Stimulated activated CD4-positive, alpha-beta T cell treated with anti-CD3 and anti-CD28 coated beads, Interleukin-2, amount 100 ng/mL, for 48 hours (primary cell): ENCODE measurements at places on chromosomes 12 and 14.
A peak's percentile ranks its signal among the peaks of the same experiment; 100 is the strongest.

GRCh38 chr12:97185567-97185966, 277.0 kb upstream of the RMST start:
- DNase-seq, result no peak

- DNase-seq, result no peak
These were observed 11.0 kb downstream of the SAMD4A start for GRCh38 chr14:54577977-54578376.

DNA sequence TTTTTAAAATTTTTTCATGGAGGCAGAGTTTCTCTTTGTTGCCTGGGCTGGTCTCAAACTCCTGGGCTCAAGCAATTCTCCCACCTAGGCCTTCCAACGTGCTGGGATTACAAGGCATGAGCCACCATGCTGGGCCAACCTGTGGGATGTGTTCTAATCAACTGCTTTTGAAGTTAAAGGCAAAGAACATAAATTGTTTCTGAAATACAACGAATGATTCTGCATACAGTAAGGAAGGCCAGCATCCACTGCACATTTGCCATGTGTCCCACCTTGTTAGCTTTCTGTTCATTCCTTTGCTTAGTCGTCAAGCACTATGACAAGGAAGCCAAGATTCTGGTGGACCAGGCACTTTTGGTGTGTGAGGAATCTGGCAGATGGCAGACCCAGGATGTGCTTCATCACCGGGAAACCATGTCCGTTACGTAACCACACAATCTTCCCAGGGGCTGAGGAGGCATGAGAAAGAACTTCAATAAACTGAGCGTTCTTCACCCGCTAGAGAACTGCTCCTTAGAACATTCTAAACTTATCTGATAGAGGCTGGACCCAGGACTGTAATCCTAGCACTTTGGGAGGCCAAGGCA, 24.5 kb downstream of the MOK start:
- DNase-seq, result no peak

- DNase-seq, result peak; percentile 8
These were observed 127.7 kb downstream of the SNAPC1 start for GRCh38 chr14:61889914-61890351.

GRCh38 chr12:54394281-54394719, 9.8 kb upstream of the ZNF385A start:
- no peak for DNase-seq

- DNase-seq, result no peak
These were observed 1973.9 kb upstream of the FLRT2 start for GRCh38 chr14:83556065-83556464.

DNA sequence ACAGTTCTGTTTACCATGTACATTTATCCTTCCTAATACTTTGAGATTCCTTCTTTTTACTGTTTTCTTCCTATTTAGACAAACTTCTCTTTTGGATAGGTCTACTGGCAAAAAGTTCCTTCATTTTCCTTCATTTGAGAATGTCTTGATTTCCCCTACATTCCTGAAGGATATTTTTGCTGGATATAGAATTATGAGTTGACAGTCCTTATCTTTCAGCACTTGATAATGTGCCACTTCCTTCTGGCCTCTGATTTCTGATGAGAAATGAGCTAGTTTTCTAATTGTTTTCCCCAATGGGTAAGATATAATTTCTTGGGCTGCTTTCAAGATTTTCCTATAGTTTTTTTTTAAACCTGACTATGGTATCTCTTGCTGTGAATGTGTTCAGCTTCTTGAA, 75.6 kb downstream of the CEP83 start:
- no peak for DNase-seq

DNA sequence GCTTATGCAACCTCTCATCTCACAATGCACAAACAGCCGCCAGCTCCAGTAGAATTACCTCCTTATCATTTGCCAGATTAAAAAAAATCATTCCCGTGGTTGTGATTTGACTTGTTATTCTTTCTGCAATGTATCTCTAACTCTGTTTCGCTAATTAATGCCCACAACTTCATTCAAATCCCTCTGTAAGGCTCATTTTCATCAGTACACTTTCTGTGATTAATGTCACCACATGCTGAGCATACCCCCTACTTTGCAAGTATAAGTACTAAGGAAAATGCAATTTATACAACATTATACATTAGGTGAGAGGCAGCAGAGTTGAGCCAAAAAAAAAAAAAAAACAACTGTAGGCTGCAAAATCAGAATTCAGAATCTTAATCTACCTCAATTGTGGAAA, 166.0 kb downstream of the FSCB start:
- DNase-seq, result no peak

- no peak for DNase-seq
These were observed 190.9 kb downstream of the ETV6 start for GRCh38 chr12:11840366-11840765.
